Large intestine (tissue), 12 donors: ENCODE measurements at places on chromosomes 5 and 9. TPM values are rescaled to one million over a fixed set of nuclear protein-coding genes. Genes with fewer than 3 reads are reported as not detected.

DNA sequence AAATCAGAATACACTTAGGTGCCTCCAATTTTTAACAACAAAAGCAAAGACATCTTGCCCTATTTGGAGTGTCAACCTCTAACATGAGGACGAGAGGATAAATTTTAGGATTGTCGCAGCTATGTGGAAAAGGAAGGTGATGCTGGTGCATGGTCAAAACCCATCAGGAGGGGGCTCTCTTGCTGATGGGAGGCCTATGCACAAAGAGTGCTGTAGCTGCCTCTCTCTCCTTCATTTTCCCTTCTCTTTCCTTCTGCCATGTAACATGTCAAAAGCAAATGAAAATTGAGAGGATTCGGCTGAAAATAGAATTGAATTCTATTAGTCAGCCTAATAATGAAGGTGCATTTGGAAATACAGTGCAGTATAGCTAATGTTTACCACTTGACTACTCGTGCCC lies 578.7 kb upstream of the ZNF462 start:
- no peak for DNase-seq
- no peaks in the 10 kb centered on the region for H3K36me3 ChIP-seq
- H3K4me1 ChIP-seq: no peaks in the 10 kb centered on the region
- H3K27ac ChIP-seq: no peak overlapping the region
- H3K27me3 ChIP-seq: no peaks in the 10 kb centered on the region

EXOC3 gene
- polyA plus RNA-seq: 59.1 TPM

DNA sequence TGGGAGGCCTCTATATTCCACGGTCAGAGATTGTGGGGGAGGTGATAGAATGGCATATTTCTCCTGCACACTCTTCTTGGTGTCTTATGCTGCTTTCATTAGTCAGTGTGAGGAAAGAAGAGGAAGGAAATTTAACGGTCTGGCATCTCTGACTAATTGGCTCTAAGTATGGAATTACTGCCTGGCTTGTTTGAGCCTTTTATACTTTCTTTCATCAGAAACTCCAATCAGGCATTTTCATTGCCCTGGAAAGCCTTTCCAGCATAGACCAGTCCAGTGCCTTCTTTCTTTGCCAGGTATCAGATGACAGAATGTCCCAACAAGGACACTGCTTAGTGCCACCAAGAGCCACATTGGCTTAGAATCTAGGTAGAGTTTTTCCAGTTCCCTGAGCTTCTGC lies 30.2 kb downstream of the CYSTM1 start:
- H3K27me3 ChIP-seq: no peaks in the 10 kb centered on the region
- no peak for DNase-seq
- no peak overlapping the region for H3K4me3 ChIP-seq

C7 gene
- polyA plus RNA-seq: 53.9 TPM

DNA sequence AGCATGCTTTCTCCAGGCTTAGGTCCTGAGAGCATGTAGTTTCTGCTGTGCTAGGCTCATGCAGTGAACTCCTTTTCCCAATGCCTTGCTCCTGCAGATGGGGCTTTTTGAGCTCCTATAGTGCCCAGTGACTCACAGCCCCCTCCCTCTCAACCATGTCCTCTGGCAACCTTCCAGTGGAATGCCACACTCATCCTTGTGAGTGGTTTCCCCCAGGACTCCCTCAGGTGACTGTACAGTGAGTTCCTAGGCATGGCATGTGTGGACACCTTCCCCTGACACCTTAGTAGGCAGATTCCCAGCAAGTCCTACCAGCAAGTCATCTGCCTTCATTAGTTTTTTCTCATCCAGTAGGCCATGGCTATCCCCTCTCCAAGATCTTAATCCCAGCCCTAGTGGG lies 72.4 kb upstream of the CXCL14 start:
- no peaks in the 10 kb centered on the region for H3K27me3 ChIP-seq
- no peaks in the 10 kb centered on the region for H3K36me3 ChIP-seq
- no peak overlapping the region for H3K4me3 ChIP-seq

BARHL1 gene
- polyA plus RNA-seq: 0.01 TPM

KCNV2 gene
- polyA plus RNA-seq: 0.09 TPM

GRCh38 chr9:4662108-4662988 lies at the start of gene PLPP6:
Gene PLPP6 (plus strand): TSS chr9:4662294. CDS start chr9:4662376, 82 bp downstream.
- peak within 1 kb of the TSS; percentile 82 for H3K27ac ChIP-seq
- H3K4me3 ChIP-seq: peak within 1 kb of the TSS; percentile 73
- H3K4me1 ChIP-seq: peaks cover 21% of the 10 kb centered on the region
- peak; percentile 91 for DNase-seq

- no peaks in the 10 kb centered on the region for H3K4me1 ChIP-seq
- H3K4me3 ChIP-seq: no peak overlapping the region
- peaks cover 19% of the 10 kb centered on the region for H3K27me3 ChIP-seq
- H3K36me3 ChIP-seq: no peaks in the 10 kb centered on the region
- no peak overlapping the region for H3K27ac ChIP-seq
Observed at GRCh38 chr5:579211-579610, 32.9 kb upstream of the CEP72 start.
